ENCODE measurements at places on chromosomes 11 and 22.

DNA sequence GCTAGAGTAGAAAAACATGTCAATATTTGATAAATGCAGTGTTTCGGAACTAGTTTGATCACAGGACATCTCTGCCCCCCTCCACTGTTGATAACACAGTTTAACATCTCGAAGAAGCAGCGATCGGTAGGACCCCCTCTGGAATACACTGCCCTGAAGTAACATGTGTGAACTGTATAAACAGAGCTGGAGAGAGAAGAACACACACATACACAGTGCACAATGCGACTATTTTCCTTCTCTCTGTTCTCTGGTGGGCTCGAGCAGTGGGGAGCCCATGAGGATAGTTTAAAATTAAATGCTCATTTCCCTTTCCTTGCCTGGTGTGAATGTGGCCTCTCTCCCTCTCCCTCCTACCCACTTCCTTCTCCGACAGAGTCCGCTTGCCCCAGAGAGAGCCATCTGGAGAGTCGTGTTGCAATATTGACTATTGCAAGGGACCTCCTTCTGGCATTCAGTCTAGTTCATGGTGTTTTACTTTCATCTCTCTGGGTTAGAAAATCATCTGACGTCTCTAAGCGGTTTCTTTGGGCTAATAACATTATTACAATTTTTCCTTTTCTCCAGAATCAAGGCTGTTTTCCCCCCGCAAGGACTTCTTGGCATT is 51.6 kb upstream of the BARX2 start:
- DNase-seq: no peak

DNA sequence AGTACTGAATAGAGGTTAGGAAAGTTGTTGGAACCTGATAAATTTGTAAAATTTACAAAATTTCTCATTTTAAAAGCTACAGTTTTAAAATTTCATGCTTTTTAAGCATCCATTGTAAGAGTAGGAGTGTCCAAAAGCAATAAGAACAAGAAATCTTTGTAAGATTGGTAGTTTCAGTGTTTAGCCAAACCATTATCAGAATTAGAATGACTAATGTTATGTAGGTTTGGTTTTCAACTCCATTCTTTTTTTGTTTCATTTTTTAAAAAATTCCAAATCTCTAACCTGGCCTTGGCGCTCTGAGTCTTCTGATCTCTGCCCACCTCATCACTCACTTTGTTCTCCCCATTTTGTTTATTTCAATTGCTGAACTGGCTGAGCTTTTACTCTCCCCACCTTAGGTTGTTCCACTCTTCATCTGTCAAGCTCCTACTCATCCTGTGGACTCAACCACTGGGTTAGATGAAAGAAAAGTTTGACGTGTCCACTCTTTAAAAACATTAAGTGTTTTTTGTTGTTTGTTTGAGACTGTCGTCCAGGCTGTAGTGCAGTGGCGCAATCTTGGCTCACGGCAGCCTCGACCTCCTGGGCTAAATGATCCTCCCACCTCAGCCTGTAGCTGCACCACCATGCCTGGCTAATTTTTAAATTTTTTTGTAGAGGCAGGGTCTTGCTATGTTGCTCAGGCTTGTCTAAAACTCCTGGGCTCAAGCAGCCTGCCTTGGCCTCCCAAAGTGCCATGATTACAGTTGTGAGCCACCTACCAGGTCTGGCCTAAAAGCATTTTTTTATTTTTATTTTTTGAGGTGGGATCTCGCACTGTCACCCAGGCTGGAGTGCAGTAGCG is 14.0 kb downstream of the EP300 start:
- no peak for DNase-seq

DNA sequence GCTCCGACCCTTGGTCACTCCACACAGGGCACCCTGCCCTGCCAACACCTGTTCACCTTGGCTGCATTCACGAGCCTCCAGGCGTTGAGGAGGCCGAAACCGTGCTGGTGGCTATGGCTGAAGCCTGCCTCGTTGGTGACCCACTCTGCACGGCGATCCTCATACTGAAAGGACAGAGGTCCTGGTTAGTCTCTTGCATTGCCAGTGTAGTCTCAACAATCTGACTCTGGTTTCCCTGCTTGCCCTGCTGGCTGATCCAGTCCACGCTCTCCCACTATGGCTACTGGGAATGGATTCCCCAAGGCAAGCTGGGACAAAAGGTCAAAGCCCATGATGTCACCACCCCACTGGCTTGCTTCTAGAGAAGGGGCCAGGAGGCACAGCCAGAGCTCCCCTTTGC is 12.9 kb downstream of the PCSK7 start:
- no peak for DNase-seq

- DNase-seq: no peak
These were observed 4.4 kb downstream of the FBXO7 start for GRCh38 chr22:32478994-32479393.

DNA sequence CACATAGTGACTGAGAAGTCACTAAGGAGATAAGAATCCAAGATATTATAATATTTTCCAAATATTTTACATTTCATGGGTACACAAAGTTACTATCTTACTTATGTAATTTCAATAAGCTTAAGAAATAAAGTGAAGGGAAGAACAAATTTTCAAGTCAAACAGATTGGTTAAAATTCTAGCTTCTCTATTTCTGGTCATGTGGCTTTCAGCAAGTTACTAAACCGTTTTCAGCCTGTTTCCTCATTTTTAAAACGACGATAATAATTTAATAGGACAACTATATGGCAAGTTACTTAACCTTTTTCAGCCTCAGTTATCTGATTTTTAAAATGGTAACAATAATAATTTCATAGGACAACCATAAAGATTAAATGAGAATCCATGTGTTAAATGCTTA is 15.6 kb downstream of the DCUN1D5 start:
- DNase-seq: no peak

GRCh38 chr11:116409238-116409637 is 363.5 kb downstream of the BUD13 start:
- no peak for DNase-seq
